HT1080 (cell line): ENCODE measurements at places on chromosomes 5 and 9. TPM values are rescaled to one million over a fixed set of nuclear protein-coding genes. Genes with fewer than 3 reads are reported as not detected.

- DNase-seq: no peak
Observed at GRCh38 chr9:110188991-110189390, 19.0 kb downstream of the C9orf152 start.

- no peak for DNase-seq
Observed at GRCh38 chr5:1447671-1448361, 2.6 kb upstream of the SLC6A3 start.

DNA sequence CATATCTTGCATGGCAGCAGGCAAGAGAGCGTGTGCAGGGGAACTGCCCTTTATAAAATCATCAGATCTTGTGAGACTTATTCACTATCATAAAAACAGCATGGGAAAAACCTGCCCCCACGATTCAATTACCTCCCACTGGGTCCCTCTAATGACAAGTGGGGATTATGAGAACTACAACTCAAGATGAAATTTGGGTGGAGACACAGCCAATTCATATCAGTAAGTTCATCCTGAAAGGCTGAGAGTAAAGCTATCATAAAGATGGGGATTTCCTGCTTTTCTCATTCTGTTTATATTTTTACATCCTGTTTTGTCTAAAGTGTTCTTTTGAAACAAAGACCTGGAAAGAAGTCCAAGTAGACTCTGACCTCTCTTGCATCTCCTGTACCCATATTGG, 28.9 kb upstream of the IL33 start:
- DNase-seq: no peak

DNA sequence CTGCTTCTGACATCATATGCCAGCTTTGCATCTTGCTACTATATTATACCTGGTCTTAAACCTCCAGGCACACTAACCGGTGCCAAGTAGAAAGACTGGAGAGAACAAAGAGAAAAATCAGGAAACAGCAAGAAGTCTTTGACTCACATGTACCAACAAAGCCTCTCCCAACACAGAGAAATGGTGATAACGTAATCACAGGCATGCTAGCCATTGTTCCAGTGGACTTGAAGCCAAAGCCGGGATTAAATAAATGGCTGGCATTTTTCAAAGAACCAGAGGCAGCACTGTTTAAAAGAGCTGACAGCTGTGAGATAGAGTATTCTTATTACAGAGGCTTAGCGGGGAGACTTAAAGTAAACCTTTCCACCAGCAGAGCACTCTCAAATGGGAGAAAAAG, 148.4 kb upstream of the NFIL3 start:
- no peak for DNase-seq

- no peak for DNase-seq
Observed at GRCh38 chr9:87513161-87513560, 15.5 kb downstream of the DAPK1 start.

DNA sequence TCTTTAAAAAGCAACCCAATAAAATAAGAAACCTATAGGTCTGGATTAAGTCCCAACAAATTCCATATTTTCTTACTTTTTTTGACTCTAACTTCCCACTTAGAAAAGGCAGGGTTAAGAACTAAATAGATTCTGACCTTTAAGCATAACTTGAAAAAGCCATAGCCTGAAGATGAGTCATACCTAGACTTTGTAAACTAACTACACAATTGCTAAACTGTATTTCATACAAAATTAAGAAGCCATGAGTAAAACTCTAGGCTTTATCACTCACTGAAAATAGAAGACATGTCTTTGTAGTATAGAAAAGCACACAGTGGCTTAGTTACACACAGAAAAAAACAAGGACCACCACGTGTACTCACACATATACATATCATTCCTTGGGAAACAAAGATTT, 51.5 kb downstream of the MLLT3 start:
- peak; percentile 62 for DNase-seq

GRCh38 chr9:77024776-77025545, 5.5 kb downstream of the FOXB2 start:
- DNase-seq: no peak

DNA sequence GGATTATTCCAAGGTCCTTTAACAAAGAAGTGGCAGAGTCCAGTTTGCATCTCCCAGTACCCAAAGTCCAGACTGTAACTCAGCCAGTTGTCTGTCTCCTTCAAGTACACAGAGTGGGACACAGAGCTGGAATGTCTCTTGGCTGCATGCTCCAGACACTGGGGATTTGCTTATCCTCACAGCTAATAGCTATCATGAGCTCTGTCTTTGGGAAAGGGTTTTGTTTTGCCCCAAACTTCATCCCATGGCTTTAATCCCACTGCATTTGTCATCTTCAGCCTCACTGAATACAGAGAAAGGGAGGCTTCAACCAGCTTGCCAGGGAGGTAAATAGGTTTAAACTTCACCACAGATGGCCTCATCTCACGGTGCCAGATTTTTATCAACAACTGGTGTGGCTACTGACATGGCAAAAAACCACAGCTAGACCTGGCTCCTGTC, 412.2 kb upstream of the SLC24A2 start:
- DNase-seq: no peak

DNA sequence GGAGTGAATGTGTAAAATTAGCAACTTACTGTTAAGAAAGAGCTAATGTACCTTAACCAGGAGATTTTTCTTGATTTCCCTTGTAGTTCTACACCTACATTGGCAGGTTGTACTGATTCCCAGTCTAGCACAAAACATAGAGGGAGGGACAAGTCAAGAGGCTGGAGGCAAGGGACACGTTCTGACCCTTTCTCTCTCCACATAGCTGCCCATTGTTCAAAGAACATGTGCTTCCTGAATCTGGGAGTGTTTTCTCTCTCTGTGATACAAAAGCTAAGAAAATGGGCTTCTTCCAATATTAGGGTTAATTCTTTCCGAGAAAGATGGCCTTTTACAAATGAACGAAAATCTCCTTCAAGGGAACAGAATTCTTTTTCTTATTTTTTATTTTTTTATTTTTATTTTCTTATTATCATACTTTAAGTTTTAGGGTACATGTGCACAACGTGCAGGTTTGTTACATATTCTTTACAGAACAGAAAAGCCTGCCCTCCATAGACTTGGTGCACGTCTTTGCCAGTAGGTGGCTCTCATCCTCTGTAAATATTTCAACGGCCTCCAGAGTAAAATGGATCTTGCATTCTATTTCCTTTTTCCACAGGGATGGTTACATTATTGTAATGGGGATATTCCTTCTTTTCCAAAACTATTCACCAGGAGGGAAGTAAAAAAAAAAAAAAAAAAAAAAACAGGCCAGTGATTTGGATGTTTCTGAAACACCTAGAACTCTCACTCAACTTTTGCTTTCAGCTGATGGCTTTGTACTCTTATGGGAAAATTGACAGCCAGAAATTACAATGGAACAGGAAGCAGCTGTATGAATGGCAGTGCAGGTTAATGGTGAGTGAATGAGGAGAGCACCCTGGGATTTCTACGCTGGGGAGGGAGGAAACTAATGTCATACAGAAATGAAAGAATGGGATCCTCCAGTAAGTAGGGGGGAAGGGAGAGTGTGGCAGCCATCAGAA, 13.1 kb upstream of the IFNA5 start:
- peak; percentile 44 for DNase-seq

GRCh38 chr5:66519626-66520025, 76.6 kb upstream of the MAST4 start:
- peak; percentile 17 for DNase-seq

DNA sequence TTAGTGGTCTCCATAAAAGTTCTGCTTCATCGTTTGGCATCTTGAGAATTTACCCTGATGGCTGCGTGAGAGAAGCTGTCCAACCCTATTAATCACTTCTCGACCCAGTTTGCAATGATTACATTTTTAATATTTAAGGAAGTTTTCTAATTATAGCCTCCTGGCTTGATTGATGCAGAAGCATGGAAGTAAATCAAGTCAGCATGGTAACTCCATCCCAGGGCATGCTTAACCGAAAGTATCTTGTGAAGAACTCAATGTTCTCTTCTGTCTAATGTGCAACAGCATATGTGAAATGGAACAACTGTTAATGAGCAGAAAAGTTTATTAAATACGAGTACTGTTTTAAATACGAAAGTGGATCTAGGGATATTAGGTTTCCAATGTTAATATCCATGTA, 278.9 kb upstream of the CD180 start:
- no peak for DNase-seq

- peak; percentile 85 for DNase-seq
Observed at GRCh38 chr9:112754578-112754977, 4.0 kb downstream of the SNX30 start.

GRCh38 chr5:92147798-92148197, 764.7 kb upstream of the ARRDC3 start:
- DNase-seq: no peak

- DNase-seq: peak; percentile 93
Observed at GRCh38 chr5:98454904-98455303, 318.6 kb upstream of the RGMB start.

GRCh38 chr5:144698484-144698883, 527.8 kb downstream of the KCTD16 start:
- DNase-seq: no peak

DNA sequence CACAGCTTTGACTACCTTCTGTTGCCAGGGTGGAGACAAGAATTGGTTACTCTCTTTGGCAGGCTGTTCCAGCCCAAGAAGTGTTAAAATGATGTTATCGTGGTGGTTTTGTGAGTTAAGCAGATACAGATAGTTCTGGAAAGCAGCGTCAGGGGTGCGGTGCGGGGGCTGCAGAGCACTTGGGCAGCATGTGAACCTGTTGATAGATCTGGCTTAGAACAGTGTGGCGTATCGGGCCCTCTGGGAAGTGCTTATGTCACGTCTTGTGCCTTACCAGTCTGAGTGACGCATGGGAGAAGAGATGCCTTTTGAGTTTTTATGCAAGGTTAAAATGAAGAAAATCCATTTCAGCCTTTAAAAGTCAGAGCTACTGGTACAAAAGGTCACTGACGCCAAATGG, 152.5 kb downstream of the PRKACG start:
- no peak for DNase-seq

- no peak for DNase-seq
Observed at GRCh38 chr5:131607418-131607817, 27.6 kb downstream of the RAPGEF6 start.

DNA sequence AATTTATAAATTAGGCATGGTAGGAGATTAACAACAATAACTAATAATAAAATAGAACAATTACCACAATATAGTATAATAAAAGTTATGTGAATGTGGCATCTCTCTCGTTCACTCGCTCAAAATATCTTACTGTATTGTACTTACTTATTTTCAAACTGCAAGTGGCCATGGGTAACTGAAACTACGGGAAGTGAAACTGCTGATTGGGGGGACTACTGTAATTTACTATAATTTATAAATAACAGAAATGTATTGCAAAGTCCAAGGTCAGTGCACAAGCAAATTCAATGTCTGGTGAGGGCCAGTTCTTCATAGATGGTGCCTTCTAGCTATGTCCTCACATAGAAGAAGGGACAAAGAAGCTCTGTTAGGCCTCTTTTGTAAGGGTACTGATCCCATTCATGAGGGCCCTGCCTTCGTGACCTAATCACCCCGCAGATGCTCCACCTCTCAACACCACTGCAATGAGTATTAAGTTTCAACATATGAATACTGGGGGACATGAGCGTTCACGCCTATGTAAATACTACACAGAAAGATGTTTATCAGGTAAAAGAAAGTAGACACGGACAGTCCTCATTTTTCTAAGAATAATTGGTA, 39.0 kb downstream of the KCNIP1 start:
- no peak for DNase-seq

DNA sequence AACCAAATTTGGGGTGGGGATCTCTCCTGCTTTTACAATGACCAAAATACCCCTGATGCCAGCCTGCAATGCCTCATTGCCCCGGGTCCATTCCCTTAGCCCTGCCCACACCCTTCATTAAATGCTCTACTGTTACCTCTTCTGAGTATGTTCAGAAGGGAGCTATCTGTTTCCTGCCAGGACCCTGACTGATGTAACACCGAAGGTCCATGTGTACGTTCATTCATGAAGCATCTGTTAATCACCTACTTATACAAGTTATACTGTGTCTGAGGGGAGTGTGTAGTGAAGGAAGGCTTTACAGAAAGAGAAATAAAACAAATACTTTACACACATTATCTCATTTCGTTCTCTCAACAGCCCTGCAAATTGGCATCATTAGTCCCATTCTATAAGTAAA, 51.9 kb downstream of the ASTN2 start:
- no peak for DNase-seq

- no peak for DNase-seq
Observed at GRCh38 chr5:180532268-180532667, 38.1 kb downstream of the CNOT6 start.

DNA sequence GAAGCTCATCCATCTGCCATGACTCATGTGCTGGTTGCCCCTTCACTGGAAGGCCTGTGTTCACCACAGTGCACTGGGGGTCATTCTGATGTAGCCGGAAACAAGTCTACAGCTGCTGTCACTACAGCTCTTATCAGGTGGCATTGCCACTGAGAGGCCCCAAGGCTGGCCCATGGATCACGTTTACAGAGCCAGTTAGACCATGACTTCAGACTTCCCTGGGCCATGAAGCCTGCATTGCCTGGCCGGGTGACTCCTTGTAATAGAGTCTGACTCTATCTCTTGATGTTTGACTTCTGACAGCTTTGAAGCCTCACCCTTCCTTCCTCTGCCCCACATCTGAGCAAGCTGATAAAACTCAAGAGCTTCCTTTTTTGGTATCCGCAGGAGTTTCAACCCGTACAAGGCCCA, 473.5 kb upstream of the DAP start:
- peak; percentile 40 for DNase-seq

DNA sequence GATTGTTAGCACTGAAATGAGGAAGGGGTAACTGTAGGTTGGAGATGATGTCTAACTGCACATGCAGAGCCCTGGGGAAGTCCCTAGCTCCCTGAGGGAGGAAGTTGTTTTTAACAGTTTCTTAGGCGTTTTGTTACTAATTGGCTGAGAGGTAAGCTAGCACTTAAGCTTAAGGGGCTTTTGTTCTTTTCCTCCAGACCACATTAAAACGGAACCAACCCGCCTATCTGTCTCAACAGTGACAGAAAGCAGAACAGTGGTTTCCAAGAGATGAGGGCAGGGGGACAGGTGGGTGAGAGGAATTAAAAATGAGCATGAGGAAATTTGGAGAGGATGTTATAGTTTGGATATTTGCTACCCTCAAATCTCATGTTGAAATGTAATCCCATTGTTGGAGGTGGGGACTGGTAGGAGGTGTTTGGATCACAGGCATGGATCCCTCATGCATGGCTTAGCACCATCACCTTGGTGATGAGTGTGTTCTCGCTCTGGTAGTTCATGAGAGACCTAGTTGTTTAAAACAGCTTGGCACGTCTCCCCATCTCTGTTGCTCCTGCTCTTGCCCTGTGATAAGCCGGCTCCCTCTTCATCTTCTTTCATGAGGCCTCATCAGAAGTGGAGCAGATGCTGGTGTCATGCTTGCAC, 38.9 kb downstream of the LYRM7 start:
- DNase-seq: no peak

Gene SCGB3A2
- not detected in 2 replicates for total RNA-seq

Gene ROR2
- 0.03 and 0.29 TPM in 2 replicates for total RNA-seq

Gene MSMP
- not detected in 2 replicates for total RNA-seq

Gene CDKN2B-AS1
- total RNA-seq: 2.7 and 3.8 TPM in 2 replicates

Gene ROPN1L
- total RNA-seq: 0.40 TPM in 1 of 2 replicates, not detected in the other

Gene PCDHB12
- not detected in 2 replicates for total RNA-seq

Gene TMEFF1
- total RNA-seq: 0.61 and 1.2 TPM in 2 replicates

Gene PAEP
- 15.7 and 17.5 TPM in 2 replicates for total RNA-seq

Gene PCDHB16
- total RNA-seq: 0.03 TPM in 1 of 2 replicates, not detected in the other

Gene RGS7BP
- total RNA-seq: not detected in 2 replicates

Gene HSPB3
- total RNA-seq: not detected in 2 replicates

Gene GPX8
- total RNA-seq: 48.3 and 48.7 TPM in 2 replicates
